ENCODE measurements at places on chromosomes 16 and 17.
A peak's percentile ranks its signal among the peaks of the same experiment; 100 is the strongest.

GRCh38 chr17:3636908-3637373, 381 bp downstream of the CTNS start:
- DNase-seq, result no peak
- peak overlapping the region; percentile 98 for H3K27ac ChIP-seq
- peaks cover 10% of the 10 kb centered on the region for H3K36me3 ChIP-seq
- H3K4me1 ChIP-seq, result peaks cover 16% of the 10 kb centered on the region
- peak overlapping the region; percentile 93 for H3K4me3 ChIP-seq

DNA sequence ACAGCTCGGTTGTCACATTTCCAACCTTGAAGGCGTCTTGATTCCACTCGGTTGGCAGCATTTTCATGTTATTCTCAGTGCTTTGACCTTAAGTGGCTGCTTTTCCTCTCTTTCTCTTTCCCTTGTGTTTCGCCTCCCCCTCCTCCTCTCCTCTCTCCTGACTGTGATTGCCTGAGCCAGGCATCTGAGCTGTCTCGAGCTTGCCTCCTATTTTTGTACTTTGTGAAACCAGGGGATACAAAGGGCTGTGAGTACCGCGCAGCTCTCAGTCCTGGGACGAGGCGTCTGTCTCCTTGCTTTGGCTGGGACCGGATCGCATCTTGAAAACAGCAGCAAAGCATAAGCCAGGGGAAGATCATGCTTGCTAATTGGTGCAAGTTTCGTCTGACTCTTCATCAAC, 48.8 kb upstream of the SDK2 start:
- no peaks in the 10 kb centered on the region for H3K4me1 ChIP-seq
- no peak overlapping the region for H3K4me3 ChIP-seq
- H3K27ac ChIP-seq, result no peak overlapping the region
- peaks cover 3% of the 10 kb centered on the region for H3K36me3 ChIP-seq
- H3K27me3 ChIP-seq, result peaks cover 23% of the 10 kb centered on the region

DNA sequence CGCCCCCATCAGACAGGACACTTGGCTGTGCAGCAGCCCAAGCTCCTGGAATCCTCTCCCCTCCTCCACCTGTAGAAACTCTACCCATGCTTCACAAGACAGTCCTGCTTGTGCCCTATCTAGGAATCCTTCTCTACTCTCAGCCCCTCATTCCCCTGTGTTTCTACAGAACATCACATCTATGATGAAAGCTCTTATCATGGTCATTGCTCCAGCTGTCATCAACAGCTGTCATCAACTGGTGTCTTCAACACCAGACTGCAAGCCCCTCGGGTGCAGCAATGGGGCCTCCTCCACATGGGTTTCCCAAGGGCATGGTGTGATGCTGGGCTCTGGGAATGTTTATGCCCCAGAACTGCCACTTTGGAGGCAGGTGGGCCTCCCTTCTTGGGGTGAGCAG, 21.1 kb upstream of the CDRT4 start:
- peaks cover 5% of the 10 kb centered on the region for H3K36me3 ChIP-seq
- DNase-seq, result no peak
- no peaks in the 10 kb centered on the region for H3K27me3 ChIP-seq
- no peak overlapping the region for H3K4me3 ChIP-seq
- no peaks in the 10 kb centered on the region for H3K4me1 ChIP-seq

GRCh38 chr16:11964761-11965551, at the start of gene TNFRSF17:
TNFRSF17 (plus strand) TSS chr16:11965210; CDS start chr16:11965325, 115 bp downstream.
- no peaks in the 10 kb centered on the region for H3K4me1 ChIP-seq
- H3K4me3 ChIP-seq, result no peak within 1 kb of the TSS
- H3K27me3 ChIP-seq, result no peaks in the 10 kb centered on the region
- H3K27ac ChIP-seq, result no peak within 1 kb of the TSS
- H3K36me3 ChIP-seq, result peaks cover under 1% of the 10 kb centered on the region
- no peak for DNase-seq

DNA sequence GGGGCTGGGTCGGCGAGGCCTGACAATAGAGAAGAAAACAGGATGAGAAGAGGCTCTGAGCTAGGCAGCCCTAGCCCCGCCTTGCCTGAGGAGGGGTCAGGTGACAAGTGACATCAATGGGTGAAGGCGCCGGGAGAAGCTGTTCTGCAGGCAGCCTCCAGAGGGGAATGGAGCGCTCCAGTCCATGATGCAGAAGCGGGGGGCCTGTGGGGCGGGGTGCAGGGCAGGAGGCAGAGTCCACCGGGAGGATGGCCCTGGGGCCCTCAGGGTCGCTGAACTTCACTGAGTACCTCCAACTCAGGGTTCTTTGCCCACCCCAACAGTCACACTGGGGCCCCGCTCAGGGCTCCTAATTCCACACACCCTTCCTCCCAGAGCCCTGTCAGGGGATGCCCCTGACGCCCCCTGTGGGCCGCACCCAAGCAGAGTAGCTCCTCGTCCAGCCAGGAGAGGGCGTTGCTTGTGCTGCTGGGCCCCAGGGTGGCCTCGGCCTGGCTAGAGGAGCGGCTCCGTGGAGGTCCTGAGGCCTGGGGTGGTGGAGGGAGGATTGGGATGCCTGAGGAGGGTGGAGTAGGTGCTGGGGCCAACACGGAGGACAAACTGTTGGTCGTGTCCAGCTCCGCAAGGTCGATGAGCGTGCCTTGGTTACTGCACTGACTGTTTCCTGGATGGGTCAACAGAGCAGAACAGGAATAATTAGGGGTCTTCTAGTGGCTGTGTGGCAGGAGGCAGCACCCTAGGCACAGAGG, 20.8 kb downstream of the GGA3 start:
- H3K27me3 ChIP-seq, result no peaks in the 10 kb centered on the region
- peak overlapping the region; percentile 97 for H3K27ac ChIP-seq
- peaks cover 39% of the 10 kb centered on the region for H3K4me1 ChIP-seq
- no peak for DNase-seq
- peaks cover 59% of the 10 kb centered on the region for H3K36me3 ChIP-seq

DNA sequence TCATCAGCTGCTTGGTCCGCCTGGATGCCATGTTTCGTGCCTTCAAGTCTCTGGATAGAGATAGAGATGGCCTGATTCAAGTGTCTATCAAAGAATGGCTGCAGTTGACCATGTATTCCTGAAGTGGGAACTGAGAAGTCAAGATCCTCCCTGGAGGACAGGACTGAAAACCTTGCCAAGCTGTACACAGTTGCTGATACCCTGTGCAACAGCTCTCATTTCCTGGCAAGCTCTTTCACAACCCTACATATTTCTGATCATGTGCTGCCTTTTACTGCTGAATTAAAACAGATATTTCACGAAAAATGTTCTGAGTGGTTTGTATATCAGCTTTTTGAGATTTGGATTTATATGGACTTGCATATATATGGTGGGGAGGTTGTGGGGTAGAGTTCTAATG, 898 bp downstream of the CAPNS2 start:
- peaks cover 55% of the 10 kb centered on the region for H3K27me3 ChIP-seq
- DNase-seq, result no peak
- H3K4me1 ChIP-seq, result no peaks in the 10 kb centered on the region
- no peak overlapping the region for H3K4me3 ChIP-seq
- peaks cover 2% of the 10 kb centered on the region for H3K36me3 ChIP-seq

DNA sequence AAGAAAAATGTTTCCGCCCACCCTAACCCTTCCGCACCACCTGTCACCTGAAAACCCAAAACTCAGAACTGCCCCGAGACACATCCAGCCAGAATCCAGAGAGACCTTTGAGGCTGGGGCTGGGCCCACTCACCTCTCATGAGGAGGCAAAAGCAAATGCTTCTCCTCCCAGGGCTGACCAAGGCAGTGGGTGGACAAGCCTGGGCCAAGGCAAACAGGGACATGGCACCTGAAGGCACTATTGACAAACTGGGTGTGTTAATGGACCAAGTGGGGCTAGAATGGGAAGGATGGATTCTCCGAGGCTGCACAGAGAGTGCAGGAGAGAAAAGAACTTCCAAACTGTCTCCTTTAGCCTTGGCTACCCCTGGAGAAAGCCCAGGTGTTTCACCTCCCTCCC, 54.4 kb downstream of the SOX9 start:
- H3K36me3 ChIP-seq, result no peaks in the 10 kb centered on the region
- DNase-seq, result no peak
- H3K27me3 ChIP-seq, result no peaks in the 10 kb centered on the region
- H3K4me3 ChIP-seq, result no peak overlapping the region
- H3K27ac ChIP-seq, result no peak overlapping the region

DNA sequence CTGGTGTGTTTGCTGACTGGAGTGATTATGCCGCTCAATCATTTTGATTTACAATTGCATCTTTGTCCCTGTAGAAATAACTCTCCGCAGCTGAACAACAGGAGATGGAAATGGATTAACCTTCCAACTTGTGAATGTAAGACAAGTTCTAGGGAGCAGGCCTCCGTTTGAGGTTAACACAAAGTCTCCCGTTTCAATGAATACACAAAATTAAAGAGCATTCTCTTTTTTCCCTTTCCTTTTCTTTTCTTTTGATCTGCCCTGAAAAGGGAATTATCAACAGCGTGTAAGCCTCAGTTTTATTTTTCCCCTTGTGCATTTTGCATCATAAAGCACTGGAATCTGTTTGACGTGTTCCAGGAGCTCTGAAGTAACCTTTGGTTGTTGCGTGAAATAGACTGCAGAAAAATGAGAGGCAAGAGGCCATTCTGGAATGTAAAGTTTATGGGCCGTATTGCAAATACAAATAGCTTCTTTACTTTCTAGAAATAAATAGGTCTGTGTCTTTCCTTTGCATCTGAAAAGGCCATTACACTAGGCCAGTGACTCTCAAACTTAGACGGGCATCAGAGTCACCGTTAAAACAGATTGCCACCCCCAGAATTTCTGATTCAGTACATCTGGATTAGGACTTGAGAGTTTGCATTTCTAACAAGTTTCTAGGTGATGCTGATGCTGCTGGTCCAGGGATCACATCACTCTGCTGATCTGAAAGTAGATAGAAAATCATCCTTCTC, 164.7 kb downstream of the ZNF18 start:
- H3K27me3 ChIP-seq, result peaks cover 8% of the 10 kb centered on the region
- DNase-seq, result no peak
- no peak overlapping the region for H3K27ac ChIP-seq
- H3K36me3 ChIP-seq, result no peaks in the 10 kb centered on the region
- no peak overlapping the region for H3K4me3 ChIP-seq

DNA sequence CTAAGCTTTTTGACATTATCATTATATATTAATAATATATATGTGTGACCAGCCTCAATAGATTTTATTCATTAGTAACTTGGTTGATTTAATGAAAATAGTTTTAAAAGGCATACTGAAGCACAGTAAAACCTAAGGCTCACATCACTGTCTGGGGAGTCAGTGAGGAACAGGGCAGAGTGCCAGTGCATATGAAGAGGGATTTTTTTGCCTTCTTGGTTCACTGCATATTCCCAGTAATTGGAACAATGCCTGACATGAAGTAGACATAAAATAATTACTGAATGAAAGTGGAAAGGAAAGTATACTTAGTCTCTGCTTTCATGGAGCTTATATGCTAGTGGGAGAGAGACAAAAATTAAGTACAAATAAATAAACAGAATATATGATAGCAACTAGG, 81.1 kb downstream of the FTO start:
- peaks cover 3% of the 10 kb centered on the region for H3K36me3 ChIP-seq
- no peaks in the 10 kb centered on the region for H3K27me3 ChIP-seq
- H3K4me3 ChIP-seq, result no peak overlapping the region
- no peak overlapping the region for H3K27ac ChIP-seq
- no peak for DNase-seq
- peaks cover 43% of the 10 kb centered on the region for H3K4me1 ChIP-seq

DNA sequence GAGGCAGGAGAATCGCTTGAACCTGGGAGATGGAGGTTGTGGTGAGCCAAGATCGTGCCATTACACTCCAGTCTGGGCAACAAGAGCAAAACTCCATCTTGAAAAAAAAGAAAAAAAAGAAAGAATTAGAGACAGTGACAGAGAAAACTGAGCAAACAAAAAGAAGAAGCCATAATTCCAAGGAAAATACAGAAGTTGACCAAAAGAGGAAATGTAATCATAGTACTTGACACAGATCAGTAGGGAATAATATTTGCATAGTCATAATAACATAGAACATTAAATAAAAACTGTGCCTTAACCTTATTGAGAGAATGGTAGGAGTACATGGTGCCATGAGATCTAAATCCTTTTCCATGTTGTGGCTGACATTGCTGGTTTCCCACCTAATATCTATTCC, 14.7 kb upstream of the USP31 start:
- H3K36me3 ChIP-seq, result peaks cover 4% of the 10 kb centered on the region
- no peaks in the 10 kb centered on the region for H3K4me1 ChIP-seq
- no peak overlapping the region for H3K27ac ChIP-seq
- no peak for DNase-seq
- no peak overlapping the region for H3K4me3 ChIP-seq
- H3K27me3 ChIP-seq, result peaks cover 83% of the 10 kb centered on the region

DNA sequence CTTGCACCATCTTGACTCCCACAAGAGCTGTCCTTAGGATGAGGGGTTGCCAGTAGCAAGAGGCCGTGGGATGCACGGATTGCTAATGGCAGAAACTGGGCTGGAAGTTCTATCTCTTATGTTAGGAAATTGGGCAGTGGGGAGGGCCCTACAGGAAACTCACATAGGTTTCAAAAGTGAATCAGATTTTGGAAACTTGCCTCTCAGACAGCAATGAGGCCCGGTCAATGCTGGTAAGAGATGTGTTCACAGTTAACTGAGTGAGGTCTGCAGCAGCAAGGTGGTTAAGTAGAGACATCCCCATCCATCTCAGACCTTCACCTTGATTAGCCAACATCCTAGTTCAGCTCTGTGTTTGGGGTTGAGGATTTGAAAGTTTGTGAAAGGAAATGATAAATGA, 164.7 kb downstream of the ABCA8 start:
- H3K27ac ChIP-seq, result no peak overlapping the region
- H3K4me1 ChIP-seq, result peaks cover 10% of the 10 kb centered on the region
- DNase-seq, result no peak
- peaks cover 68% of the 10 kb centered on the region for H3K27me3 ChIP-seq

GRCh38 chr17:80761110-80761871, 216.7 kb downstream of the RPTOR start:
- H3K36me3 ChIP-seq, result peaks cover 14% of the 10 kb centered on the region
- no peaks in the 10 kb centered on the region for H3K27me3 ChIP-seq
- H3K27ac ChIP-seq, result peak overlapping the region; percentile 91
- H3K4me1 ChIP-seq, result peaks cover 61% of the 10 kb centered on the region
- DNase-seq, result no peak

GRCh38 chr17:915538-916201, 63.9 kb downstream of the NXN start:
- no peaks in the 10 kb centered on the region for H3K4me1 ChIP-seq
- H3K27me3 ChIP-seq, result peaks cover 77% of the 10 kb centered on the region
- H3K27ac ChIP-seq, result no peak overlapping the region
- H3K4me3 ChIP-seq, result no peak overlapping the region
- H3K36me3 ChIP-seq, result no peaks in the 10 kb centered on the region

- no peak for DNase-seq
- H3K36me3 ChIP-seq, result no peaks in the 10 kb centered on the region
- H3K27ac ChIP-seq, result no peak overlapping the region
- no peak overlapping the region for H3K4me3 ChIP-seq
- peaks cover 20% of the 10 kb centered on the region for H3K27me3 ChIP-seq
Observed at GRCh38 chr16:83681381-83681956, 126.3 kb upstream of the HSBP1 start.

GRCh38 chr16:86316967-86317812, 193.1 kb upstream of the FOXF1 start:
- H3K36me3 ChIP-seq, result no peaks in the 10 kb centered on the region
- peaks cover 9% of the 10 kb centered on the region for H3K27me3 ChIP-seq

- H3K4me3 ChIP-seq, result no peak overlapping the region
- no peaks in the 10 kb centered on the region for H3K27me3 ChIP-seq
- H3K4me1 ChIP-seq, result peaks cover 30% of the 10 kb centered on the region
Observed at GRCh38 chr16:30953511-30954124, 3.9 kb upstream of the SETD1A start.

- DNase-seq, result no peak
- H3K36me3 ChIP-seq, result no peaks in the 10 kb centered on the region
- H3K27me3 ChIP-seq, result peaks cover 17% of the 10 kb centered on the region
Observed at GRCh38 chr16:15837761-15838160, 19.1 kb downstream of the MYH11 start.

Measured in central memory CD8-positive, alpha-beta T cell (primary cell).